ENCODE measurements at places on chromosomes 13 and 19.

DNA sequence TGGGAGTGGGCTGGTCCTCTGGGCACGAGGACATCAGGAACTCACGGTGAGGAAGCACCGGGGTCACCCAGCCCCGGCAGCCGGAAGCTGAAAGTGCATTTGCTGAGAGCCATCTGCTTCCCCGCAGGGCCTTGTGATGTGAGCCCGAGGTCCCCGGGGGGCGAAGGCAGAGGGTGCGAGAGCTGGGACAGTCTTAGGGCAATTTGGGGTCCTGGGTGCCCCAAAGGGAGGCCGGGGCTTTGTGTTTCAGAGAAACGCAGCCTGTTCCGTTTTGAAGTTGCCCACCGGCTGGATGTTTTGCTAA lies 4.8 kb downstream of the F2RL3 start:
- DNase-seq, result no peak

DNA sequence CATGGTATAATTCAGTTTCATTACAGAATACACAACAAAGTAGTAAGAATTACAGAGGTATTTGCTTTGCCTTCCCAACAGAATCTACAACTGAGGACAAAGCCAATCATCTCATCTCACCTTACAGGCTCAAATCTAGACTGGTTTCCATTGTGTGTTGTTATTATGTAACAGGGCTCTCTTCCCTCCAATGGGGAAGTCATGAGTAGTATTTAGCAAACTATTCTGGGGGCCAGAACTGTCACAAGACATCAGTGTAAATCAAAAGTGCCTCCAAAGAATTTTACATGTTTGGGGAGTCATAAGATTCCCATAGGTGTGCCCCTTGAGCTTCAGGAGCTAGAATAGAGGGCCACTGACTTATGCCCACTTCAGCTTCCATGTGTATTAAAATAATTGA lies 187.0 kb upstream of the EDNRB start:
- DNase-seq, result no peak

GRCh38 chr19:33772858-33773180 lies 23.9 kb upstream of the KCTD15 start:
- DNase-seq, result no peak

DNA sequence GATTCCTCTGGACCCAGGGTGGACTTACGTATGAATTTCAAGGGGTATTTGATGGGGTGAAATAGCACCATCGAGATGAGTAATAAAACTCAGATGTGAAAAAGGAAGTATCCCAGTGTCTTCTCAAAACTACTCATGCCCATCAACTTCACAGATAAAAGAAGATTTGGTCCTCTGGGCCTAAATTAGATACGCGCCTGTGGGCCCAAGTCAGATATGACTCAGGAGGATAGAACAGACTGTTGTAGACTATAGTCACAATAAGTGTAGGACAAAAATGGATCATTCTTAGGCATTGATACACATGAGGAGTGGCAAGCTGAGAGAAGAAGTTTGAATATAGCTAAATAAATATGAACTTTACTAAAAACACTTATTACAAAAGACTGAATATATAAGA lies 2438.8 kb downstream of the PCDH9 start:
- DNase-seq, result no peak

- DNase-seq, result no peak
These were observed 12.8 kb upstream of the MADCAM1 start for GRCh38 chr19:483332-484072.

- no peak for DNase-seq
These were observed 57.8 kb upstream of the C13orf46 start for GRCh38 chr13:114031631-114032030.
